ENCODE measurements at places on chromosomes 5 and 9.

DNA sequence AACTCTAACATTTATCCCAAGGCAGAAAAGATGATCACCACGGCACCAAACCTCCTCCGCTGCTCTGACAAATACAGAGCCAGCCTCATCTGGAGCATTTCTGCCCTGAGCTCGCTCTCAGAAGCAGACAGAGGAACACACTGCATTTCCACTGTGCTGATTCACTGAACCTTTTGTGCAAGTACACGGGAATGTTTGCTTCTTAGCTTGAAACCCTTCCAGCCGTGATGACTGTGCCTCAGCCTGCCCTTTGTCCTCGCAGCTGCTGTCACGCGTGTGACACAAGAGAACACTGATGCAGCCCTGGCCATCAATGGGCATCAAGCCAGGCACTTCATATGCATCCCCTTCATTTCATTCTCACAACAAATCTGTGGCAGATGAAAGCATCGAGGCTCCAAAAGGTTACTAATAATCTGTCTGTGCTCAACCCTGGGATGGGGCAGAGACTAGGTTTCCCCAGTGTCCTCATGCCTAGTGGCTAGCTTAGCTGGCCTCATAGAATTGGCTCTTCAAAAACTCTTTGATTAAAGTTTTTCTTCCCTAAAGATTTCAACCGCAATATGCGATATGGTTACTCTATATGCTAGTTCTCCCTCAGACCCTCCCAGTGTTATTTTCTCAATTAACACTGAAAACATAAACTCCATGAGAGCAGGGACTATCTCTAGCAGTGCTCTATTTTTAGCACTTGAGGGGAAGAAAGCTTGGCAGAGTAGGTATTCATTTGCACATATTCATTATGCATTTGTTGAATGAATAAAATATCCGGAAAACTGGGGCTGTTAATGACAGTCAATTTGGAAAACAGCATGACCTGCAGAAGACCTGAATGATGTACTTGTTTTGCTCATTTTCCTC, 7.3 kb downstream of the CDC14B start:
- DNase-seq = peak; percentile 53

DNA sequence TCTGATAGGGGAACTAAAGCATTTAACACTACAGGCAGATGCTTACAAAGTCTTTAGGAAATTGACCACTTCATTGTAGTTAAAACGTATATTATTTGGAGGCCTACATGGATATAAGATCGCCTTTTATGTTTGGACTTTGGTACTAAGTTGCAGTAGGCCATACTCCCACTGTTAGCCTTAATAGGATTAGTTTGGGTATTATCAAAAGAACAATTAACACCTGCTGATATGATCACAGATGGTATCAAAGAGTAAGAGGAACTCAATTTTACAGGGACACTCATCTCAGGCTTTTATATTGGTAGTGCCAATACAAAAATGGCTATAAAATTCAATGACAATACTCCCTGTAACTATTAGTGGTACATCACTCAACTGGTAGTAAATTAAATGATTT, 1183.0 kb downstream of the MAT2B start:
- DNase-seq = no peak

DNA sequence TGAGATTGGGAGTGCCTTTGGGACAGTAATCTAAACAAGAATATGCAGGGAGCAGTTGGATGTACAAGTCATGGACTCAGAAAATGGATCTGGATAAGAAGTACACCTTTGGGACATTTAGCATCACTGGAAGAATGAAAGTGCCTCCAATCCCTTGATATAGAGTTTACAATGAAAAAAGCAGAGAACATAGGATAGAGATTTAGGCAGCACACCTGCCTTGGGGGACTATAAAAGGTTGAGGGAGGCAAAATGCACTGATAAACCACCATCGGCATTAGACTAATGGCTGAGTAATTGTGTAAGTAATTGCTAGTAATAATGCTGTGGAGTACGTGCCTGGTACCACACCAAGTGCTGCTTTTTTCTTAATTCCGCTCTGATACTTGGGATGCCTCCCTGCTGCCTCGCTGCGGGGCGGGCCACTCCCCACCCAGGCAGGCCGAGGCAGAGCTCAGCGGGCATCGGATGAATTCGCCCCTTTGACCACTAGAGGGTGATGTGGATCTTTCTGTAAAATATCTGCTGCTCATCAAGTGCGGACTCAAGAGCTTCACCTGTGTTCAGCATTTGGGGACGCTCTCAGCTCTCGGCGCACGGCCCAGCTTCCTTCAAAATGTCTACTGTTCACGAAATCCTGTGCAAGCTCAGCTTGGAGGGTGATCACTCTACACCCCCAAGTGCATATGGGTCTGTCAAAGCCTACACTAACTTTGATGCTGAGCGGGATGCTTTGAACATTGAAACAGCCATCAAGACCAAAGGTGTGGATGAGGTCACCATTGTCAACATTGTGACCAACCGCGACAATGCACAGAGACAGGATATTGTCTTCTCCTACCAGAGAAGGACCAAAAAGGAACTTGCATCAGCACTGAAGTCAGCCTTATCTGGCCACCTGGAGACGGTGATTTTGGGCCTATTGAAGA, 99.9 kb downstream of the ANKRD18B start:
- DNase-seq = peak; percentile 66

DNA sequence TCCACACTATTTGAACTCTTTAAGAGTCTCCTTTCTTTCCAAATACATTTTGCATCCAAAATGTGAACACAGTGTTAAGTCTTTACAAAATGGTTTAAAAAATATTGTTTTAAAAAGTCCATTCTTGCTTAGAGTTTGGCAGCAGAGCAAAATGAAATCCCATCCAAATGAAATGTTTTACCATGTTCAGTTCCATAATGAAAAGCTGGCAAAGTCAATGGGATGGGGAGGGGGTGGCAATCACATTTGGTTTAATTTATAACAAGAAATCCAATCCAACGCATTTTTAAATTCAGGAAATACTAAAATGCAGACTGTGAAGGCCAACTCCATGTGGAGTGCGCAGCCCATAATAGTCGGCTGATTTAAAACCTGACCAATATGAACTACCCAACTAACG, 39.4 kb downstream of the MRPL36 start:
- DNase-seq = no peak

- no peak for DNase-seq
These were observed 78.2 kb downstream of the FAM114A2 start for GRCh38 chr5:153960269-153961215.

- DNase-seq = peak; percentile 92
These were observed 42.5 kb upstream of the GLRX start for GRCh38 chr5:95864944-95865504.

DNA sequence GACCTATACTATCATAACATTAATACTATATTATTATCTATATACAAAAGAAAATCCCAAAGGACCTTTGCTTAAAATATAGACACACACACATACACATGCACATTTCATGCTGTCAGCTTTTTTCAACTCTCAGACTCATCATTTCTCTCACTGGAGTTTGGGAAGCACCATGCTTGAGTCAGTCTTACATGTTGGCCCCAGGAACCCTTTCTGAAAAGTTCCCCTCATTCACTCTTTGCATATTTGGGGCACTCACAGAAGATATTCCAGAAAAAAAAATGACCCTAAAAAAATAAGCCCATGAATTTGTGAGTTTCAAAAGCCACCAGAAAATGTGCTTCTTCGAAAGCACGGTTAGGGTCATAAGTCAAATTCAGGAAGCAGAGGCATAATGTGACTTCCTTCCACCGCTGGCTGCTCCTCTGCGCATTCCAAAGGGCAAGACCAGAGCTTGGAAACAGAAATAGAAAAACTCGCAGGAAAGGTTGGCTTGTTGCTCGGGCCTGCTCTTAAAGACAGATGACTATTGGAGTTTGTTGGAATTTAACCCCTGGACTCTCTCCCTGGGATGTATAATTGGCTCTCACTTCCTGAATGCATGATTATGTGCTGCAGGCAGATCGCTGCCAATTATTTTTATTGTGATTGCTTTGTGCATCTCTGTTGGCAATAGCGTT, 129.7 kb upstream of the IQGAP2 start:
- no peak for DNase-seq

- DNase-seq = no peak
These were observed 26.6 kb downstream of the GRAMD2B start for GRCh38 chr5:126449751-126450271.

- DNase-seq = no peak
These were observed 2.6 kb upstream of the FREM1 start for GRCh38 chr9:14912859-14913258.

GRCh38 chr9:4857163-4857810, 64.5 kb downstream of the RCL1 start:
- no peak for DNase-seq

- no peak for DNase-seq
These were observed 233.7 kb downstream of the ADAMTSL1 start for GRCh38 chr9:18707489-18708205.

- DNase-seq = no peak
These were observed 129.6 kb upstream of the CNTLN start for GRCh38 chr9:17005056-17005823.

- DNase-seq = no peak
These were observed 467 bp downstream of the CNOT6 start for GRCh38 chr5:180494510-180495181.

DNA sequence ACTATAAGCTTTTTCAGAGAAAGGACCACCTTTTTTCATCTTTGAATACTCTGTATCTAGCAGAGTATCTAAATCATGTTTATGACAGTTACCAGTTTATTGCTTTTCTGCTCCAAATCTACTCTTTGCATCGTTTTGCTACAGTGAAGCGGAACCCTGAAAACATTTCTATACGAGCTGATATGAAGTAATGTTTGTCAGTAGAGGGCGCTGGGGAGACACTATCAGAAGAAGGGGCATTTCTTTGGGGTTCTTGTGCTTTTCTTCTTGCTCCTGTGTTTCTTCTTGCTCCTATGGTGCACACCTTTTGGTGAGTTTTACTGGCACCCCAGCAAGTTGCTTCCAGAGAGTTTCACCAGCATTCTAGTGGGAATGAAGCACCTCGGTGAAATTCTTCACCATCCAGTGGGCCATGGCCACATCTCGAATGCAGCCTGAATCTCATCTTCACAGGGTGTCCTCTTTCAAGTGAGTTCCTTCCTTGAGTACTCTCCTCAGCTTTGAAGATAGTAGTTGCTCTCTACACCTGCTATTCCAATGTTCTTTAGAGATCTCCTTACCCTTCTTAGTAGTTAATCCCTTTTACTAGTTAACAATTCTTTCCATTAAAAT, 98.4 kb downstream of the FGF1 start:
- peak; percentile 66 for DNase-seq

GRCh38 chr9:7237473-7238246, 479.9 kb downstream of the KDM4C start:
- DNase-seq = no peak

GRCh38 chr5:159342840-159343239, 12.6 kb upstream of the IL12B start:
- no peak for DNase-seq

DNA sequence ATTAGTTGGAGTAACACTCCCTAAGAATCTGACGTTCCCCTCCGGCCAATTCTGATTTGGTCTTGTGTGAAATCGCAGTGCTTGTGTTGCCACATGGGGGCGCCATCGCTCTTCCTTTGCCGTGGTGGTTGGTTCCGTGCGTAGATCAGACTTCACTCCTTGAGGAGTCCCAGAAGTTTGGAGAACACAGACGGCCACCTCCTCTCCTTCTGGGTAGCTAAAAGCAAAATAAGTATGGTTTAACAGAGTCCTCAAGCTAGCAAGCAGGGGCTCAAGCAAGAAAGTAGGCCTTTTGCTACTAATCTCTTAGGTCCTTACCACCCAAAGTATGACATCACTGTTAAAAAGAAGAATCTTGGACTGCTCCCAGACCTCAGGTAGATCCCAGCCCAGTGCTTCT, 59.5 kb downstream of the HSPA4 start:
- peak; percentile 80 for DNase-seq

DNA sequence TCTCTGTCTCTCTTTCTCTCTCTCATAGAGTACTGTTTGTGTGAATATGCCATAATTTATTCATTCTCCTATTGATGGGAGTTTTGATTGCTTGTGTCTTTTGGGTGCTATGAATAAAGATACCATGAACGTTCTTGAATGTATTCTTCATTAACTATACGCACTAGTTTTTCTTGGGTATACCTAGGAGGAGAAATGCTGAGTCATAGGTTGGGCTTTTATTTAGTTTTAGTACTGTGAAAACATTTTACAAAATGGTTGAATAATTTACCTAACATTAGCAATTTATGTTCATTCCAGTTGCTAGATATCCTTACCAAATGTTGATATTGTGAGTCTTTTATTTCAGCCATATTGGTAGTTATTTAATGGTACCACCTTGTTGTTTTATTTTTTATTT, 192.5 kb downstream of the NPR3 start:
- DNase-seq = no peak

DNA sequence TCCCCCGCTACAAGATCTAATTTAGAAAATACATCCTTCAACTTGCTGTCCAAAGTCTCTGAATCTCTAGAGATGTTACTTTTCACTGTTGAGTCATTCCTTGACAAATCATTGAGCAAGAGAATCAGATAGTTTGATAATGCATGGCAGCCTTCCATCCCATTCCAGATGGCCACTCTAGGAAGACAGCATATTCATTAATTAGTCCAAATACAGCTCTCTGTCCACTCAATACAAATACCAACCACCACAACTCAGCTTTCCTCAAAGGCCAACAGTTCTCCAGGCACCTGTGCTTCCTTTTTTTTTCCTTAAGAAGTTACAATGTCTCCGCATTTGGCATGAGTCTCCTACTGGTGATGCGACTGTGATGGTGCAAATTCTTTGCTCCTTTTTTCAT, 72.3 kb downstream of the DROSHA start:
- no peak for DNase-seq

- DNase-seq = no peak
These were observed 68.3 kb downstream of the LPAR1 start for GRCh38 chr9:110969971-110970386.

GRCh38 chr5:59769041-59769360, 124.5 kb downstream of the PDE4D start:
- no peak for DNase-seq

- no peak for DNase-seq
These were observed 62.9 kb downstream of the TMEM232 start for GRCh38 chr5:110663525-110663924.

- no peak for DNase-seq
These were observed 229.1 kb upstream of the TRPC7 start for GRCh38 chr5:136594416-136594815.

DNA sequence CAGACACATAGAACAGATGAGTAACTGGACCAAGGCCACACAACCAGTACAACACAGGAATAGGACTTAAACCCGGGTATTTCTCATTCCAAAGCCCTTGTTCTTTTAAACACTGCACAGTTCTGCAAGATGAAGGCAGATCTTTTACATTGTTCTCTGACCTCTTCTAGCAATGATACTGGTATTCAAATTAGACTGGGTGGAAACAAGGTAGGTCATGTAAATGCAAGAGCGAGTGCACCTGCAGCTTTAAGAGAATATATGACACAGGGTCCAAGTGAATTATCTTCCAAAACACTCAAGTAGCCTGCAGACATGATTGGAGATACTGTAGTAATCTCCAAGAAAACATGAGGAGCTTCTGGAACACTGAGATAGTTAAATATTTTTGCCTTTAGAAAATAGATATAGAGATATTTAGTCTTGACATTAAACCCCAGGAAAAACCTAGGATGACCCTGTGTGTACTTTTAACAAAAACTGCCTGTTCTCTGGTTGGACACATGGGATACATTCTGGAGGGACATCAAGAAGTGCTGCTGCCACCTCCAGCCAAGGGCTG, 130.6 kb upstream of the EPB41L4A start:
- no peak for DNase-seq

Data from NCI-H460 (cell line).